Dorsolateral prefrontal cortex (tissue), 122 donors: ENCODE measurements at places on chromosomes 13 and 19.

- DNase-seq, result no peak
Measured at GRCh38 chr13:46992383-46992952, 95.6 kb upstream of the HTR2A start.

DNA sequence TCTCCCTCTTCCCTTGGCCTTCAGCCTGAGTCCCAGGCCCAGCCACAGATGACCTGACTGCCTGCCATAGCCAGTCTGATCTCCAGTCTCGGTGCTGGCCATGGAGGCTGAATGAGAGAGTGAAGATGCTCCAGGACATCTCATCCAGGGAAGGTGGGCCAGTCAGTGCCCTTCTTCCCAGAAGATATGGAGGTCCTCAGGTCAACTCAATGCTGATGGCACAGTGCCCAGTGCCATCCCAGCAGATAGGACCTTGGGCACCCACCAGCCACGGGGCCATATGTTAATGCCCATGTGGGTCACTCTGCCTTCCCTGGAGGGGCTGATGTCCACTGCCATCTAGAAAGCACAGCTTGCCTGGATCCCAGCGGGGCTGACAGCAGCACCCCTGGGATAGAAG, 7.2 kb downstream of the VSTM2B start:
- DNase-seq, result peak; percentile 20

DNA sequence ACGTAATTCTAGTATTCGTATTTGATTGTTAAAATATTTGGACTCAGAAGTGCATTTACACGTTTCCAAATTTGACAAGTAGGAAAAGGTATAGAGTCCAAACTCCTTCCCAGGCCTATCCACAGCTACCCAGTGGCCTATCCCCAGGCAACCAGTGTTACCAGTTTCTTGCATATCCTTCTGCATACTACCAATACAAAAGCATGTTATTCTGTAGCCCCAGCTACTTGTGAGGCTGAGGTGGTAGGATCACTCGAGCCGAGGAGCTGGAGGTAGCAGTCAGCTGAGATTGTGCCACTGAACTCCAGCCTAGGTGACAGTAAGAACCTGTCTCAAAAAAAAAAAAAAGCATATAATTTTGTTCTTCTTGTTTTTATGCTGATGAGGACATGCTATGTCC, 67.1 kb downstream of the LRCH1 start:
- DNase-seq, result no peak

GRCh38 chr13:110653851-110654250, 38.5 kb downstream of the NAXD start:
- no peak for DNase-seq

DNA sequence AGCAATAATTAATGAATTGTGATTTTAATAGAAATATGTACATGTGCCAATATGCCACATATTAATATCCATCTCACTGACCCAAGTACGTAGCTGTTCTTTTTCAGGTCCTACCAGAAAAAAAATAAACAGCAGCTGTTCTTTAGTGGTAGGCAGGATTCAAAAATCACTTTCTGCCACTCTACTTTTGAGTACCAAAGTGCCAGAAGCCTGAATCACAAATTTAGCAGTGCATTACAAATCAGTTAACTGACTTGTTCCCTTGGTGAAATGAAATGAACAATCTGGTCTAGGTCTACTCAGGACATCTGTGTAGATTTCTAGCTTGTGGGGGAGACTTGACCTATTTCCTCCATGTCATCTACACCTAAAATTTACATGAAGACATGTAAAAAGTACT, 775.5 kb upstream of the GPC6 start:
- DNase-seq, result no peak

- DNase-seq, result no peak
Measured at GRCh38 chr19:52648336-52649016, 10.3 kb upstream of the ZNF83 start.
